ENCODE measurements at places on chromosomes 5 and 9. TPM values are rescaled to one million over a fixed set of nuclear protein-coding genes. Genes with fewer than 3 reads are reported as not detected.

GRCh38 chr5:179607160-179607931 is 16.1 kb downstream of the HNRNPH1 start:
- no peak for DNase-seq

DNA sequence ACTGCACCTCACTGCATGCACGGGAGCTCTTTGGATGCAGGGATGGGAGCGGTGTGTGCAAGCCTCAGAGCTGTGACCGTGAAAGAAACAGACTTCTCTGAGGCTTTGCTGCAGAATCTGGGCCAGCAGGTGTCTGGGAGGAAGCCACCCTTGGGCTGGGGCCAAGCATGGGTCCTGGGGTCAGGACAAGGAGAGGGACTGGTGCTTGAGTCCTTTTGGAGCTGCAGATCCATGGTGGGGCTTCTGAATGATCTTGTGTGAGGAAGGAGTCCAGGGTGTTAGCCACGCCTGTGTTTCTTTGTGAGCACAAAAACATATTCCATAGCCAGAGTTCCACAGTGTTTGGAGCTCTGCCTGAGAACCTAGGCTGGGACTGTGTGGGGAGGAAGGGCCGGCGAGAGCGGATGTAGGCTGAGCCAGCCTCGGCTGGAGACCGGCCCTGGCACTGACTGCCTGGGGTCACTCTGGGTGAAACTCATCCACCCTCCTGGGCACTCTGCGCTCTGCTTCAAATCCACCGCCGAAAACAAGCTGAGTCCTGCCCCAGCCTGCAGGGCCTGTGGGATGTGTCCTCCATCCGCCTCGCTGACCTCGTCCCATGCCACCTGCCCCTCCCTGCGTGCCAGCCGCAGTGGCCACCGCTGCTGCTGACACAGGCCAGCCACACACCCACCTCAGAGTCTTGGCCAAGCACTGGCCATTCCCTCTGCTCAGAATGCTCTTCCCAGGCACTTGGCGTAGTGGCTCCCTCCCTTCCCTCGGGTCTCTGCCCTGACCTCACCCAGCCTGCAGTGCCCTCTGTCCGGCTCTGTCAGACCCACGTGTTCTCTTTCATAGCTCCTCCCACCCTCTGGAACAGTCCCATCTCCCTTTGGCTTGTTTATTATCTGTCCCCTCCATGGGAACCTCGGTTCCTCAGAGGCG is 26.7 kb downstream of the ERGIC1 start:
- DNase-seq = peak; percentile 62

DNA sequence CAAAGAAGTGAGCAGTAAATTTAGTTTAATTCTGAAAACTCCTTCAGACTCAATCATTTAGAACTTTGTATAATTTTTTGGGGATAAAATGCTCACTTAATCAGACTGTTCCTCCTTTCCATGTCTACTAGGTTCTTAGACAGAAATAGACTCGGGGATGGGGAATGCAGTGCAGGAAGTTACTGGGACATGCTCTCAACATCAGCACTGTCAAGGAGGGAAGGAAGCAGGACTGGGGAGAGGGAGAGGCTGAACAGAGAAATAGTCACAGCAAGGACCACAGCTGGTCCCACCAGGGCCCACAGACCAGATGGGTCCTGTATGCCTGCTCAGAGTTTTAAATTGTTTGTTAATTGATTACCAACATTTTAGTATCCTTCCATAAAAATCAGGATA is 310.1 kb upstream of the MSX2 start:
- DNase-seq = no peak

GRCh38 chr5:78830528-78831046 is 154.5 kb downstream of the ARSB start:
- no peak for DNase-seq

DNA sequence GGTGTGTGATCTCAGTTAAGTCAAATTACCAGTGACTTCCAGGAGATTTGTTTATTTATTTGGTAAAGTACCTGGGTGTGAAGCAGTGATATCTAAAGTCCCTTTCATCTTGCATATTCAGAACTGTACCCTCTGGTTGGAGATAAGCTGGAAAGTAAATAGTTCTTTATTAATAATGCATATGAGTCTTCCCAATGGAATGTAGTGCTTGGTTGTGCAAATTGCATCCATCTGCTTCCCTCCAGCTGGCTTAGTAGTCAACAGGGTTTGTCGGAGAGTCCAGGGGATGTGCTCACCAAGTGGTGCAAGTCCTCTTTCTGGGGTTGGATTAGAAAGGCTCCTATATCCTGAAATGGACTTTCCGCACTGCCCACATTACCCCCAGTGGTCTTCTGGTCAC is 42.0 kb downstream of the TRPM3 start:
- no peak for DNase-seq

COL15A1 gene
- total RNA-seq = 6.0 TPM

NOXA1 gene
- total RNA-seq = 50.5 TPM

Data from transverse colon (tissue), 4 donors.